Kidney glomerular epithelial cell (primary cell): ENCODE measurements at places on chromosomes 2 and 18.

DNA sequence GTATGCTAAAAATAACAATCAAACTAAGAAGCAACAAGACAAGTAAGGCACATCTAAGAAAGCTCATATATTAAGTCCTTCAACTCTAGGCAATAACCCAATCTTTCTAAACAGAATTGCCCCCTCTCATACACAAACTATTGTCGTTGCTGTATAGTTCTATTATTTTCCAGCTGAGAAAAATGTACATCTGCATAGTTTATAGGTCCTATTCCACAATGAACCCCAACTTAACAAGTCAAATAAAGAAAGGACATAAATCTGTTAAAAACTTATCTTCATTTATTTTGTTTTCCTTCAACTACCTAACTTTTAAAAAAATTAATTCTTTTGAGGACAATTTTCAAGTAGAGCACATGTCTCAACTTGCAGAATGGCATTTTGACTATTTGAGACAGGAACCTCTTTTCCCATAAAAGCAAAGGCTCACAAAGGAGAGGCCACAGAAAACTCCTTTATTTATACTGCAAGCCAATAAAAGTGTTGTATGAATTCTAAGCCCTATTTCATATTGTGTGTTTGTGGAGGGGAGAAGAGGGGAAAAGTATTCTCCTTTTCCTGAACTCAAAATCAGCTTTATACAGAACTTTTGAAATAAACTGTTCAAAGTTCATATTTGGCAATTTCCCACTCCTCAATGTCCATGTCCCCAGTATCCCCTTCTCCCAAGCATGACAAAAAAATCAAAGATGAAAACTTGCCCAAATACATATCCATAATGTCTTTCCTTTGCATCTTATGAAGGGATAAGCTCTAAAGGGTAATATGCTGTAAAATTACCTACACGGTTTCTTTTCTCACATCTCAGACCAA is 37.4 kb downstream of the RTN4 start:
- DNase-seq = no peak

- DNase-seq = peak; percentile 74
These were observed at the start of gene TCF7L1 for GRCh38 chr2:85132834-85133637. TSS of gene TCF7L1 (plus strand) at chr2:85133392. CDS start at chr2:85133685, 293 bp downstream.

- no peak for DNase-seq
These were observed 30.8 kb downstream of the PDIA6 start for GRCh38 chr2:10781746-10782145.

GRCh38 chr18:58860747-58861231 is 3.9 kb upstream of the ZNF532 start:
- no peak for DNase-seq
